ENCODE measurements at places on chromosomes 16 and 17. TPM values are rescaled to one million over a fixed set of nuclear protein-coding genes. Genes with fewer than 3 reads are reported as not detected.
A peak's percentile ranks its signal among the peaks of the same experiment; 100 is the strongest.

RAB37 gene
- total RNA-seq, result 2.4 TPM

CASKIN1 gene
- total RNA-seq, result 2.7 TPM

KRTAP9-8 gene
- not detected for total RNA-seq

DNA sequence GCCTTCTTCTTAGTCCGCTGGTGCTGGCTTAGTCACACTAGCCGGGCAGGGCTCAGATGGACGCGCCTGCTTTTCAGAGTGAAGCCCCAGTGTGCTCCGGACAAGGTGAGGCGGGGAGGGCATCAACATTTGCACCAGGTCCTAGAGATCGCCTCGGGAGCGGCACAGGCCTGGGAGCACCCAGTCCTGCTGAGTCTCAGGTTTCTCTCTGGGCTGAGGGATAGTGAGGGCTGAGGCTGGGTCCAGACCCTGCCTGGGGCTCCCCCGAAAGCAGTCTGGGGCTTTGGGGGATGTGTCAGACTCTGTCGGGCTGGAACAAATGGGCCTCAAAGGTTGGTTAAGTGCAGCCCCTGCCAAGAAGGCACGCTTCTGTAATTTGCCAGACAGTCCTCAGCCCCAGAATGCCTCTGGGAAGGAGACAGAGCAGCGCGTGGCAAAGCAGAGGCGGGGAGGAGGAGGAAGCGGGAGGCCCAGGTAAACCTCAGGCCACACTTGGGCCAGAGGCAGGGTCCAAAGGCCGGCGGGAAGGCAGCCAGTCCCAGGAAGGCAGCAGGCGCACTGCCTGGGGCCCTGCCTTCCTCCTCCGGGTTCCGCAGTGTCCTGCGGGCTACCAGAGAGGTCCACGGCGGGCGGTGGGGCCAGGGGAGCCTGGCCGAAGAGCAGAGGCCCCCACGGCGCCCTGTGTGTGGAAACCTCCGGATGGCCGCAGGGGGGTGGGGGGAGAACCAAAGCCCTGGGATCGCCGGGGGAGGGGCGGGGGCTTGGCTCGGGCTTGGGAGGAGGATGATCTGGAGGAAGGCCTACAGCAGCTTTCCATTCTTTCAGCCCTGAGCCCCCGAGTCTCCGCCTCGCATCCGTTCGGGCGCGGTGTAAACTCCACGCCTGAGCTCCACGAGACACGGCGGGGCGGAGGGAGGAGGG is 39.5 kb upstream of the ATP2A3 start:
- DNase-seq, result no peak

GRCh38 chr16:89343501-89344457 is 126.3 kb downstream of the ZNF778 start:
- no peak for DNase-seq

- no peak for DNase-seq
These were observed 7.9 kb upstream of the WFIKKN1 start for GRCh38 chr16:622920-623280.

ATAD5 gene
- total RNA-seq, result 8.8 TPM

LPCAT2 gene
- total RNA-seq, result 52.9 TPM

- DNase-seq, result no peak
These were observed 919 bp downstream of the N4BP1 start for GRCh38 chr16:48608871-48609651.

- DNase-seq, result no peak
These were observed 16.2 kb upstream of the SPNS2 start for GRCh38 chr17:4482338-4483011.

GRCh38 chr16:57920215-57920879 is 50.6 kb downstream of the CNGB1 start:
- no peak for DNase-seq

DNA sequence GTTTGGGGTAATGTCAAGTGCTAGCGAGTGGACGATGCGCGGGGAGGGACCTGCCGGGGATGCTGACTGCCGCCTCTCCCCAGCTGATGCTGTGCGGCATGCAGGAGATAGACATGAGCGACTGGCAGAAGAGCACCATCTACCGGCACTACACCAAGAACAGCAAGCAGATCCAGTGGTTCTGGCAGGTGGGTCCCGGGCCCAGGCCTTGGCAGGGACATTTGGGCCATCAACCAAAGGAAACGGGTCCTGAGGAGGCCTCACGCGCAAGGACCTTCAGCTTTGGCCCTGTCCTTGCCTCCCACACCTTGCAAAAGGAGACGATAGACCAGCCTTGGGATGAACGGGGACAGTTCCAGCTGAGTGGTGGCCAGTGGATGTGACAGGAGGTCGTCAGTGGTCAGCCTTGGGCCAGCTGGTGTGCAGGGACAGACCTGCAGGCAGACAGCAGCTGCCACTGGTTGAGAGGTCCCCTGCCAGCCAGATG is 13.6 kb upstream of the CLEC18A start:
- DNase-seq, result no peak

HIGD1B gene
- total RNA-seq, result 8.8 TPM

IGSF6 gene
- 0.82 TPM for total RNA-seq

CHP2 gene
- not detected for total RNA-seq

GRCh38 chr17:72811976-72812687 is 280.4 kb downstream of the SLC39A11 start:
- no peak for DNase-seq

DNA sequence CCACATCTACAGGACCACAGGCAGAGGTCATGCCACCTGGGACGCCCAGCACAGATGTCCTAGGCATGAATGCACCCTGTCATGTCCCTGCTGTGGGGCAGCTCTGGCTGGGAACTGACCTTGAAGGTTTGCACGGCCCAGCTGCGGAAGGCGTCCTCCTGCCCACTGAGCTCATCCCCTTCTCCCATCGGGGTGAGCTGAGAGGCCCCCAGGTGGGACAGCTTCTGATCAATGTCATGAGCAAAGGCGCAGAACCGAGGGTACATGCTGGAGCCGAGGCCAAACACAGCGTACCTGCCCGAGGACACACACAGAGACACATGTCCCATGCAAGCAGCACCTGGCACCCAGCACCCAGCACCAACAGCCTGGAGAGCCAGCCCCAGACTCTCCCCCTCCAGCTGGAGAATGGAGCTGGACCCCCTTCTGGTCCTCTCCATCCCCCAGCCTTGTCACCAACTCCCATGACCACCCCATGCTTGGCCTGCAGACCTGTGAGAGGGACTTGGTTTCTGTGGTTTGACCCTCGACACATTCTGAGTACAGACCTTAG is 31.4 kb downstream of the NOS2 start:
- DNase-seq, result no peak

NUTF2 gene
- total RNA-seq, result 61.1 TPM

- DNase-seq, result no peak
These were observed 43.2 kb upstream of the METRNL start for GRCh38 chr17:83036193-83036592.

EME1 gene
- 3.4 TPM for total RNA-seq

GRCh38 chr17:81817758-81818147 is 13.8 kb downstream of the GCGR start:
- no peak for DNase-seq

GRCh38 chr16:78256686-78257375 is 157.4 kb downstream of the WWOX start:
- DNase-seq, result no peak

GRCh38 chr16:51002881-51003490 is 148.1 kb downstream of the SALL1 start:
- DNase-seq, result no peak

- no peak for DNase-seq
These were observed 30.7 kb downstream of the ELAC2 start for GRCh38 chr17:12987120-12987519.

DNA sequence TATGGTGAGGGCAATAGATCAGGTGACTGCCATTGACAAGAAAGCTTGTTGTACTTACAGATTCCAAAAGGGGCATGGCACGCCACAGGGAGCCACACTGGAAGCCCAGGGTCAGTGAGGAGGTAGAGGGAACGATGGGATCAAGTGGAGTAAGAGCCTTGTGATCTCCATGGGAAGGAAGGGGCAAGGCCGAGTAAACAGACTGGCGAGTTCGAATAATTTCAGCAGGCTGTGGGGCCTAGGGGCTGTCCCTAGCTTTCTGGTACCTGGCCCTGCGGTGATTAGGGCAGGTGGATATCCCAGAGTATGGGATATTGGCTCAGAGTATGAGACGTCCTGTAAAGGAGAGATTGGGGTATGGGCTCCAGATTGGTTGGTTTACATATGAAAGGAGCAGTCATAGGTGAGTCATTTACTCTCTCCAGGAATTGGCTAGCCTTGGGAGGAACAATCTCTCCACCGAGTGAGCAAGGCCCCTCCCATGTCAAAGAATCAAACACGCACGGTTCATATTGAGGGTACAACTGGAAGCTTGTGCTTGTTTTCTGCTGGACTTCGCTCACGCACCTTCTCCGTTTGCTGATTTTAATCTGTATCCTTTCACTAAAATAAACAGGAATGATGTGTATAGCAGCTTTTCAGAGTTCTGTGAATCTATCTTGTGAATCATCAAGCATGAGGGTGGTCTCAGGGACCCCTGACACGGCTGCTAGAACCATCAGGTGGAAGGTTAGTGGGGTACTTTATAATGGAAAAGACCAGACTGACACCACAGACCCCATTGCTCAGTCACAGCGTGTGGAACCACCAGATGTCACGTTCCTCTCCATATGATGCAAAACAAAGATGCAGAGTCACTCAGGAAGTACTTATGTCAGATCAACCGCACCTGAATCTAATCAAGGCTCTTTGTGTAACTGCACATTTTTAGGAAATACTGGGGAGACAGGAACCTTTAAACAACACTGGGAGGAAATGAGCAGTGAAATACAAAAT is 27.9 kb downstream of the GABARAPL2 start:
- DNase-seq, result no peak

KRT10 gene
- total RNA-seq, result not detected

KANSL1 gene
- 183 TPM for total RNA-seq

ZNF213 gene
- total RNA-seq, result 13.5 TPM

GRCh38 chr17:8868529-8868951 is 1.1 kb upstream of the PIK3R6 start:
- DNase-seq, result no peak

DNA sequence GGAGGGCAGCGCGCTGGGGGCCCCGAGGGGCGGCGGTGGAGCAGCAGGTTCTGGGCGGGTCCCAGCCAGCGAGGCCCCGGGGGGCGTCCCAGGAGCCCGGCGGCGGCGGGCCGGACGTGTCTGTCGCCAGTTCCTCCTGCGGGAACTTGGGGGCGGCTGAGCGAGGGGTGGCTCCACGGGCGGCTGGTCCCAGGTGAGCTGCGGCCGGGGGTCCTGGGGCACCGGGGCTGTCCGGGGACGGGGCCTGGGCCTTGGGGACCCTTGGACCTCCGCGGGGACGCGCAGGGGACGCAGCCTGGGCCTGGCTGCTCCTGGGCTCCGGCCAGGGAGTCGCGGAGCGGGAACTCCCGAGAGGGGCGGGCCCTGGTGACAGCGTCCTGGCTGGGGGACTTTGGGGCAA is 54.2 kb upstream of the ZNF267 start:
- no peak for DNase-seq

GRCh38 chr16:10597187-10597601 is 16.8 kb upstream of the EMP2 start:
- no peak for DNase-seq

GRCh38 chr17:34248511-34249024 is 6.5 kb upstream of the CCL2 start:
- DNase-seq, result no peak

DNA sequence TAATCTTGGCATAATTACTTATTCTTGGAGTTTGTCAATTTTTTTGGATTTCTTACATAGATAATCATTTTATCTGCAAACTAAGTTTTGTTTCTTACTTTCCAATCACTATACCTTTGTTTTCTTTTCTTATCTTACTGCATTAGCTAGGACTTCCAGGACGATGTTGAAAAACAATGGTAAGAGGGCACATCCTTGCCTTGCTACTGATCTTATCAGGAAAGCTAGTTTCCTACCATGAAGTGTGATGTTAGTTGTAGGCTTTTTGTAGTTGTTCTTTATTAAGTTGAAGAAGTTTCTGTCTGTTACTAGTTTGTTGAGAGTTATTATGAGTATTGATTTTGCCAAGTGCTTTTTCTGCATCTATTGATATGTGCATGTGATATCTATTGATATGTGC is 31.0 kb downstream of the CDH13 start:
- no peak for DNase-seq

DNA sequence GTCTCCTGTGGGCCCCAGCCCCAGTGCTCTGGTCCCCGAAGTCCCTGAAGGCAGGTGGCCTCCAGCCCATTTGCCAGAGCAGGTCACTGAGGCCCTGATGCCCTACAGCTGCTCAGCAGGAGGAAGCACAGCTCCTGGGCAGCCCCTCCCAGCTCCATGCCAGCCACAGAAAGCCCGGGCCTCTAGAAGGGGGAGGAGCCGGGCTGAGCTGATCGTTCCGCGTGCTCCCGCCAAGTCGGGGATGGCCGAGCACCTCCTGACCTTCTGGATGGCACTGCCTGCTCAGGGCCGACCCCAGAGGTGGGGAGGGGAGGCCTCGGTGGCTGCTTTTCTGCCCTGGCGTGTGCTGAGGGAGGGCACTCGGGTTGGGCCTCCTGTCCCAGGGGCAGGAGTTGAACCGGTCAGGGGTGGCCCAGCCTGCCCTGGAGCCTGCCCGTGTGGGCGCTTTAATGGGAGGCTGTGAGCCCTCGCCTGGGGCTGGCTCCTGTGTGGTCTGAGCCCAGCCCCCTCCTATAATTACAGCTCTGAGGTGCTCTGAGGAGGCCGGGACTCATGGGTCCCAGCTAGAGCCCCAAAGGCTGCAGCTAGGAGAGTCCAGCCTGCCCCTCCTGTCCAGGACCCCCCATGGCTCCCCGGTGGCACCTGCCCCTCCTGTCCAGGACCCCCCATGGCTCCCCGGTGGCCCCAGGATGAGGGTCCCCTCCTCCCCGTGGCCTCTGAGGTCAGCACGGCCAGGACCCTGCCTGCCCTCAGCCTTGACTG is 29.7 kb downstream of the ZFPM1 start:
- no peak for DNase-seq

DNA sequence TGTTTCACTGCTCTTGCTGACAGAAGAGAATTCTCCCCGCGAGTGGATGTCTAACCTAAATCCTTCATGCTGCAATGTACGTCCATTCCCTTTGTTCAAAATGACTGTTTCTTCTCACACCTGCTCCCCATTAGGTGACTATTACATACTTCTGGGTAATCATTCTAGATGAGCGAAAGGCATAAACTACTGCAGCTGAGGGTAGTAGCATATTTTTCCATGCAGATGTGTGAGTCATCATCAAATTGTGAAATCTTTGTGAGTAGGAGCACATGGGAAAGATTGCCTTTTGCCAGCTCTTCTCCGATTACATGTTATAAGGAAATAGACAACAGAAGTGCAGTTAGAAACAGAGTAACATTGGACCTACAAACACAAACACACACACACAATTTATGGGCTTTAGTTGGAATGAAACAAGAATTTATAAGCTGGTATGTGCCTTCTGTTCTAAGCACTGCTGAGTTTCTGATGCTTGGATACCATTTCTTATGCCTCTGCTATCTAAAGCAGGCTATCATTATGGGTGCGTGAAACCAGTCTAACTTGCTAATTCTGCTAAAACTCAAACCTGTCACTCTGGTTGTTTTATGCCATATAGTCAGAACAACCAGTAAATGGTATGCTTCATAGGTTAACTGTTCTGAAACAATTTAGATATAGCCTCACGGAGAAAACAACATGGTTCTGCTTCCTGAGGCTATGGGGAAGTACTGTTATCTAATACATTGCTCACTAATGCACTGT is 346.9 kb upstream of the PSMD7 start:
- DNase-seq, result peak; percentile 38

Measured in uterus (tissue), 4 donors.